ENCODE measurements at places on chromosomes 1 and 21. TPM values are rescaled to one million over a fixed set of nuclear protein-coding genes. Genes with fewer than 3 reads are reported as not detected.

Gene LRIG2
- 34.1 TPM for total RNA-seq

Gene PCNX2
- 255 TPM for total RNA-seq

Gene DMBX1
- 1.8 TPM for total RNA-seq

Gene ESPN
- total RNA-seq = 0.92 TPM

Gene C1orf185
- not detected for total RNA-seq

Gene CLDN17
- total RNA-seq = not detected

Gene TMCC2
- 38.3 TPM for total RNA-seq

Gene PCAT6
- not detected for total RNA-seq

Gene MX2
- total RNA-seq = 1.2 TPM

Gene RSPO1
- total RNA-seq = not detected

Gene DPT
- total RNA-seq = not detected

Gene IFI44
- 35.1 TPM for total RNA-seq

Gene PYCR2
- 24.0 TPM for total RNA-seq

Gene OR14A16
- total RNA-seq = not detected
